ENCODE measurements at places on chromosomes 7 and 10. TPM values are rescaled to one million over a fixed set of nuclear protein-coding genes. Genes with fewer than 3 reads are reported as not detected.

The GPR146 gene
- 2.4 TPM for total RNA-seq

The KCP gene
- not detected for total RNA-seq

The HABP2 gene
- not detected for total RNA-seq

DNA sequence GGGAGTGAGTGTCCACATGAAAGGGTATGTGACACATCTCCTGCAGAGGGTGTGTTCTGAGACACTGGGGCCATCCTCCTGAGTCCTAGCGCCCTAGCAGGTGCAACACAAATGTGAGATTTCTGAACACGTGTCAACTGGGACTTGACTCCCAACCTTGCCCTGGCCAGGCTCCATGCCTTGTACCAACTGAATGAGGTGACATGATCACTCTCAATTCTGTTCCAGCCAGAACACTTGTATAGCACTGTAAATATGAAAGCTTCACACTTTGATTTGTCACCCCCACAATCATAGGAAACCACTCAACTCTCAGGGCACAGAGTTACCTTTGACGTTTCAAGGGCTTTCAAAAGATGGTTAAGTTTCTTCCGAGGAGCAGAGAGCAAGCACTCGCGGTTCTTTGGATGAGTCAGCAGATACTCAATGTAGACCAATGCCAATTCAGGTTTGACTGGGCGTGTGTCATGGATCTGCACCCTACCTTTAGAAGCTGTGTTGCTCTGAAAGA is 48.6 kb downstream of the NCAPG2 start:
- no peak overlapping the region for H3K27ac ChIP-seq
- no peak overlapping the region for H3K4me3 ChIP-seq
- no peak for DNase-seq
- H3K27me3 ChIP-seq: no peaks in the 10 kb centered on the region

DNA sequence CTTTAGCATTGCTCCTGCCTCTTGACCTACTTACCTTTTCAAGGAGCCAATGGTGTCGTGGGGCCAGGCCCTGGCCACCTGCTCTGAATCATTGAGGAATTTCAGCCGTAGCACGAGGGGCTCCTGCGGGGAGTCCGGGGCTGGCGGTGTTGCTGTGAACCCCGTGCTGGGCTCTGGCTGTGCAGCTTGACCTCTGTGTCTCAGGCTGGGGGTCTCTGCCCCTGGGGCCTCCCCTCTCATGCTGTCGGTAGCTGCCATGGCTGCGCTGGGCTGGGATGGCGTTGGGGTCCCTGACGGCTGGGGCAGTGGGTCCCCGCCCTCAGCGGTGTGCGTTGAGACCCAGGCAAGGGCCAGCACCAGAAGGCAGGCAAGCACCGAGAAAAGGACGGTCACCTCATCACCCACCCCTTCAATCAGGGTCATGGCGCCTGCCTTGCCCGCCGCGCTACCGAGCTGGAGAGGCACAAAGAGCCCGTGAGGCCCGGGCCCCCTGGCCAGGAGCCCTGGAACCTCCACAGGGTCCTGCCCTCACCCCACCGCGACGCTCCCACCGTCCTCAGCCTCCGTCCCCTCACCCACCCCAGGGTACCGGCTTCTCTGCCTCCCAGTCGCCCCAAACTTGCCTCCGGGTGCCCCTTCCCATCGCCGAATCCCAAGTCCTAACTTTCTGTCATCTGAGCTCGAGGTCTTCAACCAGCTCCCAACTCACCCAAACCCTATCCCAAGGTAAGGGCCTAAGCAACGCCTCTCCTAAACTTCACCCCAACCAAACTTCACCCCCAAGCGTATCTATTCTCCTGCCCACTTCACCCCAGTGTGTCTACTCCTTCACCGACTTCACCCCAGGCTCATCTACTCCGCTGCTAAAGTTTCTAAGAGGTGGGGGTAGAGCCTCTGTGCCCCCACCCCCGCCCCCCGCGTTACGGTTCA is 887 bp downstream of the TMUB1 start:
- no peaks in the 10 kb centered on the region for H3K27me3 ChIP-seq
- peaks cover 45% of the 10 kb centered on the region for H3K4me1 ChIP-seq
- peaks cover under 1% of the 10 kb centered on the region for H3K36me3 ChIP-seq
- H3K27ac ChIP-seq: peak overlapping the region; percentile 95
- H3K4me3 ChIP-seq: peak overlapping the region; percentile 99

DNA sequence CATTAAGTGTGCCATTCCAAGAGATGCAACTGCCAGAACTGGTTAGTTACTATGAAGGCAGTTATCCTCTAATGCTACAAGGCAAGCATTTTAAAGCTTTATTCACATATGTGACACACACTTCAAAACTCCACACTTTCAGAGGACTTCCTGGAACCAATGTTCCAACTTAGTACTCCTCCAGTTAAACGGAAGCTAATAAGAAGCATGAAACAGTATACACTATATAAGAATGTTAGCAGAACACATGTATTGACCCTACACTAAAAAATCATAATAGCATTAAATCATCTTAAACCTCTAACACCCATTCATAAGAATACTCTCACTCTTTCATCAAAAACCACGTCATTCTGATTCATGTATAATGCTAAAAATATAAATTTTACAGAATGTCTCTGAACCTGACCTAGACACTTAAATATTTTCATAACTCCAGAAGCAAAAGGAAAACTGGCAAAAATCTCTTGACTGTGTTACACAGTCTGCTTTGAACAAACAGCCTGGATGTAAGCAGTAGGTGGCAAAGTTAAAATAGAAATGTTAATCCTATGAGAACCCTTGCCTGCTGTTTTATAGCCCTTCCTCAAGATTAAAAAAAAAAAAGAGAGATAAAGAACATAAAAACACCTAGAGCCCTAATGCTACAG is 135.0 kb downstream of the SEMA3C start:
- H3K4me1 ChIP-seq: peaks cover 34% of the 10 kb centered on the region
- peak; percentile 64 for DNase-seq
- no peak overlapping the region for H3K4me3 ChIP-seq
- no peaks in the 10 kb centered on the region for H3K36me3 ChIP-seq
- H3K27ac ChIP-seq: no peak overlapping the region

DNA sequence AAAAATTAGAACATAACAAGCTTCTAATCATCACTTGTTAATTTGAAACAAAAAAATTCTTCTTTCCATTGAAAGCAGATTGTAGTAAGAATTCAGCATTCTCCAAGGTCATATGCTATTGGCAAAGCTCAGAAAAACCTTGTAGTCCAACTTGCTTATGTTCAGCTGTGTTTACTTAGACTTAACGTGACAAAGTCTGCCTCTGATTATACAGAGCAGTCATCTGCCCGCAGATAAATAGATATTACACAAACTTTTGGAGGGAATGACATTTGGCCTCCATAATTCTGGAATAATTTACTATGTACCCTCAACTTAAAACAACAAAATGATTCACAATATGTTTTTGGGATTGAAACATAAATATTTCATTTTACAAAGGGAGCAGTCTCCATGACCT is 45.8 kb downstream of the MKX start:
- H3K4me3 ChIP-seq: no peak overlapping the region
- no peaks in the 10 kb centered on the region for H3K27me3 ChIP-seq
- no peak overlapping the region for H3K27ac ChIP-seq

- H3K27me3 ChIP-seq: no peaks in the 10 kb centered on the region
- H3K4me3 ChIP-seq: no peak overlapping the region
- no peaks in the 10 kb centered on the region for H3K36me3 ChIP-seq
These were observed 196.4 kb upstream of the ZNF32 start for GRCh38 chr10:43845121-43845520.

GRCh38 chr10:29083096-29083495 is 205.8 kb upstream of the LYZL1 start:
- H3K4me1 ChIP-seq: peaks cover 9% of the 10 kb centered on the region
- no peak overlapping the region for H3K27ac ChIP-seq
- no peak for DNase-seq
- no peaks in the 10 kb centered on the region for H3K27me3 ChIP-seq
- H3K4me3 ChIP-seq: no peak overlapping the region
- H3K36me3 ChIP-seq: no peaks in the 10 kb centered on the region
